ENCODE measurements at places on chromosomes 16 and 17. TPM values are rescaled to one million over a fixed set of nuclear protein-coding genes. Genes with fewer than 3 reads are reported as not detected.

DNA sequence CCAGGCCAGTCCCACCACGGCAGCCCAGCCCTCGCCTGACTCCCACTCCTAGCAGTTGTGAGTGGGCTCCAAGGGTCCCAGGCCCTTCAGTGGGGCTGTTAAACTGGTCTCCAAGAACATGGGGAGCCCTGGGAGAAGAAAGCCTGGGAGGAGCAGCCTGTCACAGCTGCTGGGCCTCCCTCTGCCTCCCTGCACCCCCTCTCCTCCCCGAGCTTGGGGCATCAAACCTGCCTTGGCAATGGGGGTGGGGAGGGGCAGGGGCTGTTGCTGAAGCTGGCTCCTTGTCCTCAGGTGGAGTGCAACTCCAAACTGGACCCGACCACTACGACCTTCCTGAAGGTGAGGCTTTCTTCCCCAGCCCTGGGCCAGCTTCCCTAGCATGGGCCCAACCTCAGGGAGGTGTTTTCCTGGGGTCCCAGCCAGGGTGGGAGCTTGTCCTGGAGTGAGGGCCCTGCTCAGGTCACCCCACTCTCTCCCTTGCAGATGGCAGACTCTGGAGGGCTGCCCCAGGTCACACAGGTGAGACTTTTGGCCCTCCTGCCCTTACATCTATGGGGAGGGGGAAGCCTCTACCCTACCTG, 6.6 kb upstream of the SETD6 start:
- no peak for DNase-seq

DNA sequence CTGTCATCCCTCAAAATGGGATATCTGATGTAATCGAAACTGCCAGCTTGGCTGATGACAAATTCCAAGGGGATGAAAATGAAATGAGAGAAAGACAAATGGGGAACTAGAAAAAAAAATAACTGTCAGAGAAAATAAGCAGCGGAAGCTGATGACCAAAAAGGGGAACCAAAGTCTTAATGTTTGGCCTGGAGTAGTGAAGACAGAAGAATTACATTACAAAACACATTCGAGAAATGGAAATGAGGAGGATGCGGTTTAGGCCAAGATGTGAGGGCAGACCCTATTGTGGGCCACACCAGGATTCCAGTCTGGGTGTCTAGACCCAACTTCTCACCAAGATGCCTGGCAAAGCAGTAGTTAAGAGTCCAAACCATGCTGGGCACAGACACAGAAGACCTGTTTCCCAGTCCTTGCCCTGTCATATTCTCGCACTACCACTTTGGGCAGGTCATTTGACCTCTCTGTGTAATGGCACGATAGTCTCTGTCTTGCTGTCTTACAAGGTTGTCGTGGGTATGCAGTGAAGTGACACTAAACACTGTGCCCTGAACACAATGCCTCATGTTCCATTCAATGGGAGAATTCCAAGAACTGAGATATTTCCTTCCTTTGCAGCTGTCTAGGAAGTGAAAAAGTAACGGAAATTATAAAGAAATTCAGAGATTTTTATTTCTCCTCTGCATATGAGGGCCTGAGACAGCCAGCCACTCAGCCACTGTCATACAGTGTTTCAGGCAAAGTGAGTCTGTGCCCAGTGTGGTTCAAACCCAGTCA, 12.3 kb upstream of the CCL2 start:
- no peak for DNase-seq

The CBFA2T3 gene
- not detected for total RNA-seq

The HS3ST3A1 gene
- total RNA-seq, result 9.0 TPM

The DECR2 gene
- total RNA-seq, result 15.7 TPM
